ENCODE measurements at places on chromosomes 12 and 14.

- DNase-seq, result no peak
Observed at GRCh38 chr12:73798523-73798922, 739.1 kb upstream of the ATXN7L3B start.

DNA sequence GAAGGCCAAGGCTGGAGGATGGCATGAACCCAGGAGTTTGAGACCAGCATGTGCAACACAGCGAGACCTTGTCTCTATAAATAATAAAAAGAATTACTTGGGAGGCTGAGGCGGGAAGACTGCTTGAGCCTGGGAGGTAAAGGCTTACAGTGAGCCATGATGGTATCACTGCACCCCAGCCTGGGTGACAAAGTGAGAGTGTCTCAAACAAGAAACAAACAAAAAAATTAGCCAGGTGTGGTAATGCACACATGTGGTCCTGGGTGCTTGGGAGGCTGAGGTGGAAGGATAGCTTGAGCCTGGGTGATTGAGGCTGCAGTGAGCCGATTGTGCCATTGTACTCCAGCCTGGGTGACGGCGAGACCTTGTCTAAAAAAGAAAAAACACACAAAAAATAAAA lies 1.7 kb upstream of the GPRC5A start:
- no peak for DNase-seq

- DNase-seq, result no peak
Observed at GRCh38 chr12:119748497-119748896, 80.6 kb downstream of the PRKAB1 start.

DNA sequence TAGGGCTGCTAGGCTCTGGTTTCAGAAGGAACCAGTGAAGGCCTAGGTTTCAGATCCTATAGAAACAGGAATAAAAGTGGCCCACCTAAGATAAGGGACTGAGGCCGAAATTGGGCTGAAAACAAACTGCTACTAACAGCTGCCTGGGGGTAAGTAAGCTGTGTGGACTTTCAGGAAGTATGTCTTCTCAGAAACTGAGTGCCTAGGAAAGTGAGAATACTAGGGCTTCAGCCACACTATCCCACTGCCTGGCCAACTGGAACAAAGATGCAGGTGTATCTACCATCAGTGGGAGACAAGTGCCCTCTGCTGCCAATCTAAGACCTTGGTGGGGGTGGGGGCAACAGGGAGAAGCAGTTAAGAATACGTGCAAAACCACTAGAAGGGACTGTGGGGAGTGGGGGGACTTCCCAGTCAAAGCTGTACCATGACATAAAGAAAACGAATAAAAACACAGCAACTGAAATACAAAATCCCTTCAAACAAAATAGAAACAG lies 82.5 kb downstream of the MED13L start:
- no peak for DNase-seq

DNA sequence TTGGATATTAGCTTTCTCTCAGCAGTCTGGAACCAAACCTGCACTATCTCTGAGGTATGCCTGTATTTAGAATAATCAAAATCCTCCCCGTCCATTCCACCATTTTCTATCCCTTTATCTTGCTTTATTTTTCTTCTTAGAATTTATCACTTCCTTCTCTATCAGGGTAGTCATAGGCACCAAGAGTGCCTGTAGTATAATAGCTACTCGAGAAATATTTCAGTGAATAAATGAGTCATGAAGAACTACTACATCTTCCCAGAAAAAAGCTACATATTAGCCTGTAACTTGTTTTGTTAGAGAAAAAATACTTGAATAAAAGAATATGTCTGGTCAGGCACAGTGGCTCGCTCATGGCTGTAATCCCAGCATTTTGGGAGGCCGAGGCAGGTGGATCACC lies 4.3 kb downstream of the SLC2A14 start:
- no peak for DNase-seq

- no peak for DNase-seq
Observed at GRCh38 chr14:56044196-56044595, 74.0 kb upstream of the PELI2 start.

GRCh38 chr12:116366456-116366776 lies 88.9 kb upstream of the MED13L start:
- DNase-seq, result no peak

DNA sequence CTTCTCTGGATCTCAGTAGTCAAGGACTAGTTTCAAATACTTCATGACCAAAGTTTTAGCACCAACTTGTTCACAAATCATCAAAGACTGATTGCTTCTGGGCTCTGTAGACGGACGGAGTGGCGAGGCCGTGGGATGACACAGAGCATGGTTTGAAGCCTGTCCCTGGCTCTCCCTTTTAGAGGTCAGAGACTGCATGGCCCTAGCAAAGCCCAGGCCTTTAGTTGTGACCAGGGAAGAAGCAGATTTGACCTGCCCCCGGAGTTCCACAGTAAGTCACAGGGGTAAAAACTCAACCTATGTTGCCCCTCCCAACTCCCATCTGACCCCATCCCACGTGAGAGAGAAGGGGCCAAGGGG lies 90.4 kb downstream of the SYNE3 start:
- no peak for DNase-seq
